ENCODE measurements at places on chromosomes 4 and X.
A peak's percentile ranks its signal among the peaks of the same experiment; 100 is the strongest.

GRCh38 chrX:17299206-17299605 is 75.8 kb upstream of the NHS start:
- no peak for DNase-seq

GRCh38 chrX:63750811-63751210 is 34.2 kb downstream of the ARHGEF9 start:
- no peak for DNase-seq

DNA sequence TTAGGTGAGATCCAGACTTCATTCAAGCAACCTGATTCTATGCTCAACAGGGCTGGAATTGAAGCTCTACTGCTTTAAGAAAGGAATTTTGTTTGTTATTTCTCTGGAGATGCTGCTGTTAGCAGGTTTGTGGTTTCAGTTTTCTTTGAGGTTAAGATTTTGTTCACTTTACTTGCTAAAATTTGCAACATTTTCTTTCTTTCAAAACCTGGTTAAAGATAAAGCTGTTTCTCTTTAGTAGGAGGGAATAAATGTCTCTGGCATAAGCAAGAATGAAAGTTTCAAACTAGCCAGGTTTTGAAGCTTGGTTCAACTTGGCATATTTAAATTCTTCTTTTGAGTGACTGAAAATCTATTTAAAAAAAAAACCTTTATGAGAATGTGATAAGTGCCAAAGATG is 660.6 kb upstream of the NR3C2 start:
- DNase-seq, result no peak

GRCh38 chr4:141645611-141646340 is 9.4 kb downstream of the IL15 start:
- no peak for DNase-seq

GRCh38 chrX:11450354-11450753 is 157.1 kb downstream of the AMELX start:
- DNase-seq, result no peak

- DNase-seq, result no peak
Measured at GRCh38 chrX:9493936-9494335, 29.1 kb downstream of the TBL1X start.

- DNase-seq, result no peak
Measured at GRCh38 chr4:113576947-113577678, 184.4 kb downstream of the CAMK2D start.

DNA sequence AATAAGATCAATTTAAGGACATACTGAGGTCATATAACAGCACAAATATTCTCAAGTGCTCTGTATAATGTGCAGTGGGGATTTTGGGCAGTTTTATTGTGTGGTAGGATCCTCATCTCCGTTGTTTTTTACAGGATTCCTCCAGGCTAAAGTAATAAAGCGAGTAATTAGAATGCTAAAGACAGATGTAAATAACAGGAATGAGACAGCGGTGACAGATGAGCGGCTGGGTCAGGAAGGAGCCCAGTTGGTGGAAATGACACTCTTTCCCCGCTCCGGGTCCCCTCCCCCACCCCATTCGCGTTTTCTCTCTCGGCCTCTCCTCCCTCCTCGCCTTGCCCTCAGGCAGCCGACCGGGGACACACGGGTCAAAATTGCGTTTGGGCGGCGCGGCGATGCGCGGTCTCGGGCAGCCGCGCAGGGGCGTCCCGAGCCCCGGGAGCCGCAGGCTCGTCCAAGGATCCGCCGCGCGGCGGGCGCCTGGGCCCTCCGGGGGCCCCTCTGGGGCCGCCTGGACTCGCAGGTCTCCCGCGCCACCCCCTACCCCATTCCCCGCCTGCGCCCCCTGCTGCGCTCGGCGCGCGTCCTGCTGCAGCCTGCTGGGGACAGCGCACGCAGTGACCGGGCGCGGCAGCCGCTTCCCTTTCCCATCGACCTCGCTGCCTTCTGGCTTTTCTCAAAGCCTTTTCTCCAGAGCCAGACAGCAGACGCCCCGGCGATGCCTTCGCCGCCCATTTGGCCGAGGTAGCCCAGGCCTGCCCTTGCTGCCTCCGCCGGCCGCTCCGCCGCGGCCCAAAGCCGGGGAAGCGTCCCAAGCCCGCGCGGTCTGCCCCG is 16.2 kb downstream of the POU4F2 start:
- DNase-seq, result no peak

- no peak for DNase-seq
Measured at GRCh38 chr4:166252487-166253402, 379.7 kb downstream of the TLL1 start.

- DNase-seq, result no peak
Measured at GRCh38 chr4:163603257-163603656, 108.8 kb downstream of the TMA16 start.

DNA sequence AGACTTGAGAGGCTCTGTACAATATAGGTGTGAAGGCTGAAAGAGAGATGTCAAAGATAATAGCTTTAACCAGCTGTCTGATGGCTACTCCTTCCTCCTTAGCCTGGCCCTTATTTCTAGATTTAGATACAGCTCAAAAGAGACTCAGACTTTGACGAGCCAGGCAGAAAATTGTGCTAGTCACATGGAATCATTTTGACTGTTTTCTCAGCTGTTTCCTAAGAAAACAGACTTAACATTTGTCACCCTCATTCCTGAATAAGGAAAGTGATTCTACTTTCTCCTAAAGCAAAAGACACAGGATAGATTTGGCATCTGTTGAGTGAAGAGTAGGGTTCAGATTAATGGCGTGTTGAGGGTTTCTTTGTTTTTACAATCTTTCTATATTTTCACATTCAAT is 340.7 kb downstream of the DHX15 start:
- no peak for DNase-seq

- no peak for DNase-seq
Measured at GRCh38 chr4:109798866-109799265, 2.9 kb downstream of the CFI start.

DNA sequence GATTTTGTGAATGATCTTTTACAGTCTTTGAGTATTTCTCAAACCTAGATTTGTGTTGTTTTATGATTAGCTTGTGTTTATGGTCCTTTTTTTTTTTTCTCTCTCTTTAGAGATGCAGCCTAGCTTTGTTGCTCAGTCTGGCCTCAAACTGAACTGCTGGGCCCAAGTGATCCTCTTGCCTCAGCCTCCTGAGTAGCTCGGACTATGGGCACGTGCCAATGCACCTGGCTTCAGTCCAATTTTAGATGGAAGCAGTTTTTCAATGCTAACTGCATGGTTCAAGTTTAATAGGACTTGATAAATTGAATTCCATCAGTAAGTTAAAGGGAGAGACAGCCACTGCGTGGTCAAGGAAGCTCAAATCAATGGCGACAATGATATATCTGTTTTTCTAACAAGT is 3.8 kb upstream of the FGG start:
- no peak for DNase-seq

- no peak for DNase-seq
Measured at GRCh38 chrX:88991583-88992132, 244.6 kb downstream of the CPXCR1 start.

DNA sequence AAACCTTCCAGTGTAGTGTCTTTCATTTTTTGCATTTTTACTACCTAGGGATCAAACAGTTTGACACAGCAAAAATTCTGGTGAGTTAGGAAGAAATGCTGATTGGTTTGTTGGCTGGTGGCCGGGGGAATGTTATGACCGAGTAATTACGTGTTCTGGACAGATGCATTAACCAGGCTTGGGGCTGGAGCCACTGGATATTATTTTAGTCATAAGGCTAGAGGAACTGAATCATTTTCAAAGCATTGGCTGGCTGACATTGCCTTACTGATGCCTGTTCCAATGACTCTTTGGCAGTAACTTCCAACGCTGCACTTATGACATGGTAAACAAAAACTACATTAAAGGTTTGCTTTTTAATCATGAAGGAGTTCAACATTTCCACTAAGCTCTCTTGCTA is 84.6 kb downstream of the FBXO8 start:
- no peak for DNase-seq

GRCh38 chr4:155539746-155540145 is 126.9 kb upstream of the GUCY1A1 start:
- no peak for DNase-seq

DNA sequence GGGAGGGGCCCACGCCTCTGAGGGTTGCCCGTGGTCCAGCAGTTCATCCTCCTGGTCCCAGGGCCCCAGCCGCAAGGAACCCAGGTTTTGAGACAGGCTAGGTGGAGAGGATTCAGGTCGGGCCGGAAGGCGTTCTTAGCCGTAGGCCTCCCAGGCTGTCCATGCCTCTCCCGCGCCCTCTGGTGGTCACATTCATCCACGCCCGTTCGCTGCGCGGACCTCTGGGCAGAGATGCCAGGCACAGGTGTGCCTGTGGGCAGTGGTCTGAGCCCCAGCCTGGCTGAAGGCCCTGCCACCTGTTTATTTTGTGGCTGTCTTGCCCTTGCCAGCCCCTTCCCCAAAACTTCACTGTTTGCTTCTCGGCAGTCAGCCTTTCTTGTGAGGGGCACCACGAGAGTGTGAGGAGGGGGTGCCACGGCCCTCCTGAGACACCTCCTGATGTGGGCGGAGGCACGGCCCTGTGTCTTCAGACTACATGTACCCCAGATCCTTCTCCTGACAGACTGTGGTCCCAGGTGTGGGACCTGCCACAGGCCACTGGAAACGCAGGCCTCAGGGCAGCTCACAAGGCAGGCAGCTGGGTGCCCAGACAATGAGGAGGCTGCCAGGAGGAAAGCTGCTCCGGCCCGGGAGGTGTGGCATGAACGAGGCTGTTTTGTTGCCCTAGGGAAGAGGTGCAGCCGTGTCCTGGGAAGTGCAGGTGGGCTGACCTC is 5.0 kb downstream of the UVSSA start:
- peak; percentile 46 for DNase-seq

DNA sequence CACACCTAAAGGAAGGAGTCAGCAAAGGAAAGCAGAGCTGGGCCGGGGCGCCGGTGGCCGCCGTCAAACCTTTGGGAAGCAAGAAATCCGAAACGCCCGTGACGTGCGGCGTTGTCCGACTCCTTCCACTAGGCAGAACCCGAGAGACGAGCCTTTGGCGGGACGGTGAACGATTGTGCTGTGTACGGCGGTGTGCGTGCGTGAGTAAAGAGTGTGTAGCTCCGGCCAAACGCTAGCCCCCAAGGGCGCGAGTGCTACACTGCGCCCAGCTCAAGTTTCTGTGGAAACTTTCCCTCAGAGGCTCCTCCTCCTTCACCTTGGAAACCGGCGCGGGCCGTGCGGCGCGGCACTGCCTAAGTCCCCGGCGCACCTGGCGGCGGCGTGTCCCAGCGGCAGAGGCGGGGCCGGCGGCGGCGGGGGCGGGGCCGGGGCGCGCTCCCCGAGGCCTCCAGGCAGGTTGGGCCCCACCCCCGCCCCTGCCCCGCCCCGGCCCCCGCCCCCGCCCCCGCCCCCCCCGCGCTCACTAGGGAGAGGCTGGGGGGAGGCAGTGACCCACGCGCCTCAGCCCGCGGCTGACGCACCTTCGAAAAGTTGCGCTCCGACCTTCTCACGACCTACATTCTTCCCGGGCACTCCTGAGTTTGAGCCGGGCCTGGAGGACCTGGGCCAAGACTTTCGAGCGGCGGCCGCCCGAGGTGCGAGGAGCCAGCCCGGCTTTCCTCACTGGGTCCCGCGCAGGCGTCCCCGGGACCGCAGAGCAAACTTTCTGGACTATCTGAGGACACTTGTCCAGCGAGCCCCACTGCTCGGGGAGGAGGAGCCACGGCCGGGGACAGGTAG is at the start of gene FHIP1A:
Gene FHIP1A, plus strand, starts transcription at position 547 of the 840 bp plus-strand sequence. CDS start 157,084 bp downstream, outside the sequence.
- no peak for DNase-seq

GRCh38 chr4:128060121-128060698 is 902 bp upstream of the LARP1B start:
- DNase-seq, result no peak

DNA sequence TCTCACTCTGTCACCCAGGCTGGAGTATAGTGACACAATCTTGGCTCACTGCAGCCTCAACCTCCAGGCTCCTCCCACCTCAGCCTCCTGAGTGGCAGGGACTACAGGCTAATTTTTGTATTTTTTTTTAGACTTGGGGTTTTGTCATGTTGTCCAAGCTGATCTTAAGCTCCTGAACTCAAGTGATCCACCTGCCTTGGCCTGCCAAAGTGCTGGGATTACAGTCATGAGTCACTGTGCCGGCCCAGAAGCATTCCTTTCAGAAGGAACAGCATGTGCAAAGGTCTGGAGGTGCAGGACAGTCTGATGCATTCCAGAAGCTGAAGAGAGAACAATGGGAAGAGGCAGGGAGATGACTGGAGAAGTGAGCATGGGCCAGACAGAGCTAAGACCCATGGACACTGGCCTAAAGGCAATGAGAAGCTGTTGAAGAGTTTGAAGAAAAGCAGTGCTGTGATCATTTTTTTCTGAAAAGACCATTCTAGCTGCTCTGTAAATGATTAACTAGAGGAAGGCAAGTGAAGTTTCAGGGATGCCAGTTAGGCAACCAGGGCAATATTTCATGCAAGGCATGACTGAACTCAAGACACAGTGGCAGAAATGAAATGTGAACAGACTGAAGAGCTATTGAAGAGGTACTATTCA is 43.2 kb downstream of the MANBA start:
- no peak for DNase-seq

GRCh38 chr4:3869174-3869572 is 103.0 kb downstream of the ADRA2C start:
- DNase-seq, result no peak

- DNase-seq, result no peak
Measured at GRCh38 chr4:7004331-7004730, 38.8 kb upstream of the TADA2B start.

- no peak for DNase-seq
Measured at GRCh38 chr4:55554453-55555030, 7.8 kb upstream of the CLOCK start.

GRCh38 chr4:81137446-81137845 is 77.6 kb downstream of the PRKG2 start:
- no peak for DNase-seq

DNA sequence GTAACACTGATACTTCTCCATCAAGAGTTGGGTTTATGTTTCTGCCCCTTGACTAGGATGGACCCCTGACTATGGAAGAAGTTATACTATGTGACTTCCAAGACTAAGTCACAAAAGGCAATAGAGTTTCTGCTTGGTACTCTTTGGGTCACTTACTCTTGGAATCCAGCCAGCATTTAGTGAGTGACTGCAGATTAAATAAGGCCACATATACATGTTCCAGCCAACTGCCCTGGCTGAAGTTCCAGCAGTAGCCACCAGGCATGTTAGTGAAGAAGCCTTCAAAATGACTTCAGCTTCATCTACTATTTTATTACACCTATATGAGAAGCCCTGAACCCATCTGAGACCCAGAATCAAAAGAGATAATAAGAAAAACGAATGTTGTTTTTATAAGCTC is 524.0 kb downstream of the DMD start:
- DNase-seq, result no peak

DNA sequence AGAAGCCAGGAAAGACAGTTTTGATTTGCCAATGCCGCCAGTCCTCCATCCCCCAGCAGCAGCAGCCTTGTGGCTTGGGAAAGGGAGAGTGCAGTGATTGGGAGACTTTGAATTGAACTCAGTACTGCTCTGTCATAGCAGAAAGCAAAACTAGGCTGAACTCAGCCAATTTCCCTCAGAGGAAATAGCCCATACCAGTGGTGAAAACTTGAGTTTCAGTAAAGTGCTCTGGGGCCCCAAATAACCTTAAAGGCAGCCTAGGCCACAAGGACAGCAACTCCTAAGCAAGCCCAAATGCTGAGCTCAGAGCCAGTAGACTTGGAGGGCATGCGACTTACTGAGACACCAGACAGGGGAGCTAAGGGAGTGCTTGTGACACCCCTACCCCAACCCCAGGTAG is 2.0 kb upstream of the PROM1 start:
- DNase-seq, result no peak
